Activated CD4-positive, alpha-beta T cell treated with anti-CD3 and anti-CD28 coated beads for 24 hours (primary cell): ENCODE measurements at places on chromosomes 6 and 20.

- DNase-seq, result no peak
These were observed 25.3 kb downstream of the SERAC1 start for GRCh38 chr6:158142789-158143188.

DNA sequence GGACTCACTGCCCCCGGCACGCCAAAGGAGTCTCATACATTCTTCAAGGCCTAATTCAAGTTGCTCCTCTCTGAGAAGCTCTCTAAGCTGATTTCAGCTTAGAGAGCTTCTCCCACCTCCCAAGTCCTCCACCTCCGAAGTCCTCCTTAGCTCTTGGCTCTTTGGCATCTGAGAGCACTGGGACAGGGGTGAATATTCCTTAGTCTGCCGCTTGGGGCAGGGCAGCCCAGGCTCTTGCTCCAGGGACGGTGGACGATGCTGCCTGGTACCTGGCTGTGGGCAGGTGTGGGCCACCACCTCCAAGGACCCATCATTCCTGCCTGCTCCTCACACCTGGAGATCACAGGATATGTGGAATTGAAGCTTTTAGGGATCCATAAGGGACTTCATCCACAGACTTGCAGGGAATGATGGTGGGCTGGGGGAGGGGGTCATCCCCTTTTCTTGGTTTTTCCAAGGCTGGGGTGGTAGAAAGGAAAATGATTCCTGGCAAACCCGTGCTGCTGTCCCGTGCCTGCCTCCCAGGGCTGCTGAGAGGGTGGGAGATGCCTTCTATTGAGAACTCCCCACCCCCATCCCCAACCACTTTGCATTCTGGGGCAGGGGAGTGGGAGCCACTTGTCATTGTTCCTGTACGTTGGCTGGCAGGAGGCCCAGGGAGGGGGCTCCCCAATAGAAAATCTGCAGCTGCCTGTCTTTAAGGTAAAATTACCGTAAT lies 57.4 kb downstream of the ARHGAP40 start:
- peak; percentile 12 for DNase-seq

DNA sequence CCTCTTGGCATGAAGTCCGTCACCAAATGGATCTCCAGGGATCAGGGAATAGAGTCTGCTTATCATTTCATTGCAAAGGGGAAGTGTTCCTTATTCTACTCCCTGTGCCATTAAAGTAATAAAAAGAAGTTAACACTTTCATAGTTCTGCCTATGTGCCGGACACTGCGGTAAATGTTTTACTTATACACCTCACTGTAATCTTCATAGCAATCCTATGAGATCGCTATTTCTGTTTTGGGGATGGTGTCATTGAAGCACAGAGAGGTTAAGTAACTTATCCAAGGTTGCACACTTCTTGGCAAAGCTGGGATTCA lies 177.7 kb downstream of the TSHZ2 start:
- DNase-seq, result no peak

DNA sequence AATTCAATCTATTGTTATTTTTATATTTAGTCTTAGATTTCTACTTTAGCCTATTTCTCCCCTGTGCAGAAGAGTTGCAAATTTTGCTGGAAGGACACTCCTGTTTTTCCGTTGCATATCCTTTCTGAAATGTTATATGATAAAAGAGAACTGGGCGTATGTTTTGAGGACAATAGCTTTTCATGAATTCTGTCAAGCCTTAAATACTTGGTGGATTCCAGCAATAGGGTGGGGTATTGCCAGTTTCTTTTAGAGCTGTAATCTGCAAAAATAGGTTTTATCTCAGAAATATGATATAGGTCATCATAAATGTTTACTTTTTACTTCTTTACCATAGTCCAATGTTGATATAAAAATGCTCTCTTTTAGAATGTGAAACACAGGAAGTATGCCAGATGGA lies 42.0 kb downstream of the VTA1 start:
- no peak for DNase-seq

DNA sequence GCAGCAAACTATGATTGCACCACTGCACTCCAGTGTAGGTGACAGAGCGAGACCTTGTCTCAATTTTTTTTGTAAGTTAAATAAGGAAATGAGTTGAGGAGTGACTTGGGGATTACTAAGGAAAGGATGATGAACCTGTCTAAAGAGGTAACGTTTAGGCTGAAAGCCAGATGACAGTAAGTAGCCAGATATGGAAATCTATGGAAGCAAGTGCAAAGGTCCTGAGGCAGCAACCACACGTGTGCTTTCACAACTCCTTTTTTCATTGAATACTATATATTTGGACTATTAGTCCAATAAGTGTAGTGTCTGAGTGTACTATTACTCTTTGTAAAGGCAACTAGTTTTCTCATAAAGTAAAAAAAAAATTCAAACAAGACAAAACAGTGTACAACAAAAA lies 147.4 kb downstream of the CD24 start:
- DNase-seq, result no peak

GRCh38 chr6:40962241-40962640 lies 76.8 kb downstream of the UNC5CL start:
- no peak for DNase-seq

GRCh38 chr20:61674688-61675087 lies 391.0 kb downstream of the TAF4 start:
- DNase-seq, result no peak

- DNase-seq, result no peak
These were observed 136.9 kb downstream of the CD83 start for GRCh38 chr6:14254505-14254904.

DNA sequence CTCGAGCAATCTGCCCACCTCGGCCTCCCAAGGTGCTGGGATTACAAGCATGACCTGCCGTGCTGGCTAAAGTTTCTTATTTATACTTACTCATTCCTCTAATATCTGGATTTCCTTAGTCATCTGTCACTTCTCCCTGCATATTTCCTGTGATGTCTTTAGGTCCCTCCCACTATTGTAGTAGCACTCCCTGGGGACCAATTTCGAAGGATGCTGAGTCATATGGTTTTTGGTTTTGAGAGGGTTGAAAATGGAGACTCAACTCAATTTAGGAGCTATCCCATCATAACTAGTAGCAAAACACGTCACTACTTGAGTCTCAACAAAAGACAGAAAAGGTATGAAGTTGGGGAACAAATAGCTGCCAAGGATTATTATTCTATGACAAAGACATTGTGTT lies 20.2 kb downstream of the MCUR1 start:
- DNase-seq, result no peak

GRCh38 chr6:8110117-8110721 lies 7.9 kb upstream of the EEF1E1 start:
- DNase-seq, result no peak

DNA sequence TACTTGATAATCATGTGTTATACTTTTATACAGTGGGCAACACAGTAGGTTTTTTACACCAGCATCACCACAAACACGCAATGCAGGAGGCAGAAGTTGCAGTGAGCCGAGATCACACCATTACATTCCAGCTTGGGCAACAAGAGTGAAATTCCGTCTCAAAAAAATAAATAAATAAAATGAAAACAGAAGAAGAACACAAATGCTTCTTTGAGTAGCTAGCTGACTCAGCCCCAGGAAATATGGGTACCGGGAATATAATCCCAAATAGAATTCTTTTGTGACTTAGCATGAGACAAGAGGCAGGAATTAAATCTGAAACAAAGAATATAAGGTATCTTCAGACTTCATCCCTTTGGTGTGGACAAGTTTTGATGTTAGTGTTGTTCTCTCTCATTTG lies 164.2 kb upstream of the ATXN1 start:
- no peak for DNase-seq

- no peak for DNase-seq
These were observed 52.2 kb downstream of the GFRAL start for GRCh38 chr6:55379471-55379870.

DNA sequence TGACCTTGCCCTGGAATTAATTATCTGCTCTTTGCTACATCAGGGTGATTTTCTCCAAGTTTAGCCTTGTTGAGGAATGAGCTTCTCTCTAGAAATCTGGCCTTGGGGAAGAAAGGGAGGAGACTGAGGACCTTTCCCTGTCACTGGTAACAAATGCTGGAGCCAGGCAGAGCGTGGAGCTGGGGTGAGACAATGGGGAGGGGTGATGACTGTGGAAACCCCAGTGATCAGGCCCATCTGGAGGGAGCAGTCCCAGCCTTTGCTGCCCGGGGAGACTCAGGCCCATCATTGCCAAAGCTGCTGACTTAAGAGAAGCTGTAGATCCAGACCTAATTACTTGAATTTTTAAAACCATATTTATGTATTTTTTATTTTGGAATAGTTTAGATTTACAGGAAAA lies 31.3 kb downstream of the BCAS4 start:
- DNase-seq, result no peak

DNA sequence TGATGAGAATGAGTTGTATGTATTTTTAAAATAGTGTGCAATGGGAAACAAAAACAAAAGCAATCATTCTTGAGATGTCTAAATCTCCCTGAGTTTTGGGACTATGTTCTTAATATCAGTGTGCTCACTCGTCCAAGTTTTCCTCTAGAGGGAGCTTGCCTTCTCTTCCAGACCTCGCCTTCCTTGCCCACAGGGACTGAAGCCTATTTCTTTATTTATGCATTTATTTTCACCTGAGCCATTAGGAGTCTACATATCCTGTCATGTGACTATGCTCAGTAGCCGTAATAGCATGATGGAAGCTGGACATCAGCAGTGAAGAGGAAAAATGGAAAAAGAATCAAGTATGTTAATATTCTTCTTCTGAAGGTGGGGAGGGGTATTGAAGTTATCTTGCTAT lies 131.2 kb downstream of the SH3BGRL2 start:
- DNase-seq, result no peak

- DNase-seq, result no peak
These were observed 573.1 kb upstream of the CHD6 start for GRCh38 chr20:42191140-42191860.
